ENCODE measurements at places on chromosomes 2 and 18.

DNA sequence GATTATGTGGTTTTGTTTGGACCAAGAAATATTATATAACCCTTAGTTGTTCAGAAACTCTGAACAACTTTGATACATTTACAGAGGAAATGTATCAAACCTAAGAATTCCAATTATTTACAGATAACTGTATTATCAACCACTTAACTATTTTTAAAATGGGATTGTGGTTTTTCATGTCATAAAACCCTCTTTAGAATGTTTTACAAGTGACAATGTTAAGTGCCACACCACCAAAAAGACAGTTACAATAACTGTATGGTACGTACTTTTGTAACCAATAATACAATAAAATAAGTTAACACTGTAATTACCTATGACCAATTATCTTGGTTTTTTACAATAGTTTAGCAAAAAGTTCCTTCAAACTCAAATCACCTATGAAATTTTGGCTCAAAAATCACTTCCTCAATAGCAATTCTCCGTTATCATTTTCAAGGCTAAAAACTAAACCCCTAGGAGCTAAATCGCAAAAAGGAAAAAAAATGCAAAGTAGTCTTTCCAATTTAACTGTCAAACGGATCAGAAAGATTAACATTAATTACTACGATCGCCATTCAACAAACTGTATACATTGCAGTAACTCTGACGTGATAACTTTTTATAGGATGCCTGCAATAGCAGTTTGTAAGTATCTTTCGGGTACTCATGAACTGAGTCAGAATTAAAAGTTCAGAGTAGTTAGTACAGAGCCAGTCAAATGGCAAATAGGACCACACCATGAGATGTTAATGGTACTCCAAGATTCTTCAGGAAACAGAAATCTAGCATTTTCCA is 1.5 kb downstream of the ROCK1 start:
- no peak for DNase-seq

DNA sequence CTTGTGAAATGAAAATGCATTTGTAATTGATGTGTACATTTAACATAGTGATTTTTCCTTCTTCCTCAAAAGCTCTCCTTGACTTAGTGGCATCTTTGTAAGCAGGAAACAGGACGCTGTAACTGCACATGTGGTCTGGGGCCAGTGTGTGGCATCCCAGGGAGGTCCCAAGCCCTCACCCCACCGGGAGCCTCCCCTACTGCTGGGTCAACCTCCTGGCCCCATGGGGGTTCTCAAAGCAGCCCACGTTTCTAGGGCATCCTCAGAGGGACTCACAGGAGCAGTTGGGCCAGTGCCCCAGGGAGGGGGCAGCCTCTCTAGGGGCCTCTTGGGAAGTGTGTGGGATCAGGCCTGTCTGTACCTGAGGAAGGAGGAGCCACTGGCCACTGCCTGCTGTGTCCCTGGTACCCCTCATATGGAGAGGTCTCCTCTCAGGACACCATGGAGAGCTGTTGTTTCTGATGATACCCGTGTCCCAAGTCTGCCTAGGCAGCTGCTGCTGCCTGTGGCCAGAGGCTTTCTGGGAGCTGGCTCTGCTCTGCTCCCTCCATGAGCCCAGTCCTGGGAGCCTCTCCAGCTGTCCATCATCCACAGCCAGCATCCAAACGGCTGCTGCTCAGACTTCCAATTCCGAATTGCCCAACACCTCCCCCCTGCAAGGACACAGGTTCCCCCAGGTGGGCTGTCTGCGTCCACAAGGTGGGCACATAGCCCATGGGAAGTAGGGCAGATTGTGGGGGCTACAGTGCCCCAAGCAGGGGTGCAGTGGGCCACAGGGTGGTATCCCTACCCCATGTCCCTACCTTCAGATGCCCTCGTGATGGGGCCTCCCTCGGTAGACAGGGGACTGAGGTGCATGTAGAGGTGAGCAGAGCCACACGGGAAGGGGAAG is 13.4 kb downstream of the ARHGEF4 start:
- no peak for DNase-seq

DNA sequence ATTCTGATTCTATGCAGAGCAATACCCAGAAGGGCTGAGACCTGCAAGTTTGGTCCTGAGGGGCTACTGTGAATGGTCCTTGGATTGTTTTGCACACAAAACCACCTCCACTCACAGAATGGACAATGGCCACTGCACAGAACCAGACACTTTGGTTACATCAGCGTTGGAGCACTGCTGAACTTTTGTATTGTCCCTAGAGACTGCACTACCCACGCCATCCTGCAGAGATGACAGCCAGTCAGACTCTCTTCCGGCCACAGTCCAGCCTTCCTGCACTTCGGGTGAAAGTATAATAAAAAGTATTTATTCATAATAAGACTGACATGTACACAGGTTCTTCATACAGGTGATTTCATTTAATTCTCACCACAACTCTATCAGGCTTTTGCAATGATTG is 35.7 kb downstream of the CELF4 start:
- DNase-seq, result no peak

DNA sequence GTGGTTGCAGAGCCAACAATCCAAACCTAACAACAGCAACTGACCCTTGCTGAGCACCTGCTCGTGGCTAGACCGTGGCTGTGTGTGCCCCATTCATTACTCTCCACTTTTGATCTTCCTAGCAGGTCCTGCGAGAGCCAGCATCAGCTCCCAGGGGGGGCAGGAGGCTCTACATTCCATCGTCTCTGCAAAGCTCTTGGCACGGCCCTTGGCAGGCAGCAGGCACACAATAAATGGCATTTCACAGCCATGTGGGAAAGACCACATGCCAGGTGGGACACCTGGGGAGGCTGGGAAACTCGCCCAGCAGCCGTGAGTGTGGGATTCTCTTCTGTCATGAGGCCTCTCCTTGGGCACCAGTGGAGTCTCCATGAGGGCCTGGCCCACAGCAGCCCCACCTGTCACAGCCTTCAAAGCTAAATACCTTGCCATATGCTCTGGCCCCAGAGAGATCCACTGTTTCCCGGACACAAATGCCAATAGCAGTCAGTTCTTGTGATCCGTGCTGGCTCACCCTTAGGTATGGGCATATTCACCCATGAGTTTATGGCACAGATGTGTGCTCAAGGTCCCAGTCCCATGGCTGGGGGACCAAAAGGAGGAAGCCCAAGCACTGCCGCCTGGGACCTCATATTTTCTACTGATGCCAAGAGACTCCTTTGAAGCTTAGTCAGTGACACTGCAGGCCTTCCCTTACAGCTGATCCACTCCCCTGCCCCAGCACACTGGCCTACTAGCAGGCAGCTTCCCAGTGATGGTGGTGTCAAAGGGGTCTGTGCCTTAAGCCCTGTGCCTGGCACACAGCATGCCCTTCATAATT is 6.8 kb upstream of the TEX51 start:
- peak; percentile 4 for DNase-seq

DNA sequence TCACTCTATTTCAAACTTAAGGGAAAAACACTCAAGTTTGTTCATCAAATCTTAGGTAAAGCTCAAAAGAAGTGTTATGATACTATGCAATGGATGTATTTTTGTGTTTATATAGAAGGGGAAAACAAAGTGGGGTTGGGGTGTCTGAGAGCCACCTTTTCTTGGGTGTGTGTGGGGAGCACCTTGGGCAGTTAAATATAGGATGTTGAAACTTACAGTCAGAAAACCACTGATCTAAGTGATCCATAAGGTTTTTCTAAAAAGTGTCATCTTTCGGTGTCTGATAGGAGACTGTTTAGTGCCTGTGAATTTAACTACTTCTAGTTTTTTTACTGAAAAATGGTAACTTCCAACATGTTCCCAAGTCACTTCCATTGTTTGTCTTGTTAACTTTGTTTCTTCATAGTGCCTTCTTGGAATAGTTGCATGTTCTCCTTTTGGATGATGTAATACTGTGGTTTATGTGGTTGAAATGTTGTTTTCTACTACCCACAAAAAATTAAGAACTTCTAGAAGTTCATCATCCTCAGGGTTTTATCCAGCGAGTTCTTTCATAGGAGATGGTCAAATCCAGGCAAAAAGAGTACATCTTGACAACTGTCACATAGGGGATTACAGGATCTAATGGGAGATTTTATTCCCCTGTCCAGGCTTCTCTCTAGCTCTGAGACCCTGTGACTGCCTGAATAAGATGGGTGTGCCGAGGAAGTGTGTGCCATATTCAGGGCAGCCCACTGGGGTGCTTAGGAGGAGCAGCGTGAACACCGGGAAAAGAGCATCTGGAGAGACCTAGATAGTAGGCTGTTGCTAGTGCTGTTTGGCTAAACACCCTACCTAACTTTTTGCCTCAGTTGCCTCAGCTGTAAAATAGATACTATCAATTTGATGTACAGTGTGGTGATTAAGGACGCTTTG is 46.2 kb downstream of the CAB39 start:
- no peak for DNase-seq

GRCh38 chr18:30991397-30991796 is 51.1 kb downstream of the DSC3 start:
- DNase-seq, result no peak

DNA sequence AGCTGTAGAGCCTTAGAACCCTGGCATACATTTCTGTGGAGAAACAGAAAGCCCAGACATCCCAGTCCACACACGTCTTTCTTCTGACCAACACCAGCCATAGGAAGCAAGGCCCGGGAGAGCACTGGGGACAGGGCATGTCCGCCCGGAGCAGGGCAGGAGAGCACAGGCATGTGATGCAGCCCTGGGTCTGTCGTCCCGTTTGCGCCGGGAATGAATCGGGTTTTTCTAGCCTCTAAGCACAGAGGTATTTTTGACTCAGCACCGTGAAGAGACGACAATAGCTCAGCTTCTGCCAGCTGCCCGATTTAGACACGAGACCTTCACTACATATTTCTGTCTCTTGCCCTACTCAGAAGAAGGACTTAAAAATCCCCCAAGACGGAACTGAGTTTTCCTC is 7.3 kb upstream of the AMMECR1L start:
- no peak for DNase-seq

DNA sequence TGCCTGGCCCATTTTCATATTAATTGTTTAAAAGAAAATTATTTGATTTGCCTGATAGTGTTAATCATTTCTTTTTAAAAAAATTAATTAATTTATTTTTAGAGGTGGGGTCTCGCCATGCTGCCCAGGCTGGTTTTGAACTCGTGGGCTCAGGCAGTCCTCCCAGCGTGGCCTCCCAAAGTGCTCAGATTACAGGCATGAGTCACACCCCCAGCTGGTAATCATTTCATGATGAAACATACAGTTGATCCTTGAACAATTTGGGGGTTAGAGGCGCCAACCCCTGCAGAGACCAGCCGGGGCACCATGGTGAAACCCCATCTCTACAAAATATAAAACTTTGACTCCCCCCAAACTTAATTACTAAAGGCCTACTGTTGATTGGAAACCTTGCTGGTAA is 7.9 kb downstream of the GPN1 start:
- DNase-seq, result no peak

GRCh38 chr2:12478151-12479064 is 238.3 kb upstream of the TRIB2 start:
- DNase-seq, result no peak

GRCh38 chr2:20723543-20723942 is 56.6 kb downstream of the GDF7 start:
- DNase-seq, result no peak

- DNase-seq, result no peak
Measured at GRCh38 chr18:54109131-54109683, 115.3 kb downstream of the MBD2 start.

GRCh38 chr2:80889009-80889408 is 584.5 kb upstream of the LRRTM1 start:
- no peak for DNase-seq

GRCh38 chr18:3511980-3512379 is 62.0 kb downstream of the TGIF1 start:
- peak; percentile 52 for DNase-seq

DNA sequence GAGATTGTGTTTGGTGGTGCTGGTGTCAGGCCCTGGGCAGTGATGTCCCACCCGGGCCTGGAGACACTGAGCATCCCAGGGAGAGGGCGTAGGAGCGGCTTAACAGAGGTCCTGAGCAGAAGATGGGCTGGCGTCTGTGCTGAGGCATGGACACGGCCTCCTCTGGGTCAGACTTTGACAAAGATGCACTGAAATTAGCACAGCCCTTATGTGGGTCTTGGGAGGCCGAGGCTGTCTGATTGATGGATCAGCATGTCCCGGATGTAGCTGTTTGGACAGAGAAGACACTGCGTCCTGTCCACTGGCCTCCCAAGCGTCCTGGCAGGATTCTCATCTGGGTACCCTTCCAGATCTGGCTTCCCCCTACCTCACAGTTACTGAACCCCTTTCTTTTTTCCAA is 159.4 kb downstream of the ANKRD30B start:
- no peak for DNase-seq

GRCh38 chr2:154554046-154554445 is 144.4 kb upstream of the KCNJ3 start:
- DNase-seq, result no peak

- DNase-seq, result no peak
Measured at GRCh38 chr18:70523035-70523791, 234.4 kb downstream of the SOCS6 start.

GRCh38 chr2:224847961-224848850 is 132.0 kb upstream of the CCDC195 start:
- no peak for DNase-seq

GRCh38 chr2:167423731-167424130 is 535.5 kb downstream of the XIRP2 start:
- no peak for DNase-seq

- DNase-seq, result no peak
Measured at GRCh38 chr2:179626261-179626660, 235.2 kb downstream of the ZNF385B start.

- no peak for DNase-seq
Measured at GRCh38 chr2:197453914-197454398, 604 bp downstream of the COQ10B start.

DNA sequence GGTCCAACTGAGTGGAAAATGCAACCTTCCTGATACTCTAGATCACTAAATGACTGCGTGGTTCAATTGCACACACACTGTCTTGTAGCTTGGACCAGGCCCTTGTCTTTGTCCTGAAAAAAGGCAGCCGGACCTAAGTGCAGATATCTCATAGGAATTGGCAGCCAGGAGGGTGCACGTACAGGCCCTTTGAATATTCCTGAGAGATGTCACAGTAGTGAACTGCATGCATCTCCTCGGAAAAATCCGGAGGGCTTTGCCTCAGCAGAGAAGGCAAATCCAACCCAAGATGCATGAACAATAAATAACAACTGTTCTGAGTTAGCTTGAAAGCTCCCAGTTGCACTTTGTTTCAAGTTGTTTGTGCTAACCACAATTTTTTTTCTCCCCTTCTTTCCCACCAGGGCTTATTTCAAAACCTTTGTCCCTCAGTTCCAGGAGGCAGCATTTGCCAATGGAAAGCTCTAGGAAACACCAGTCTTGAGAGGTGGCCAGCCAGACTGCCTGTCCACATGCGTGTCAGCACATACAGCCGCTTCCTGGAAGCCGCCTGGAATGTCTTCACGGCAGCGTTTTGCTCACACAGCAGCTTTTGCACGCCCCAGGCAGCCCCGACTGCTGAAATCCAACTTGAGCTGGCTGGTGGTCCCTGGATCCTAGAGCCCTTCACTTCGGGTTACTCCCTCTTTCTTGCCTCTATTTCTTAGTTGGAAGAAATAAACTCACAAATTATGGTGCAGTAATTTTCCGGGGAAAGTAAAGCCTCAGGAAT is 54.4 kb upstream of the FOSL2 start:
- DNase-seq, result no peak

DNA sequence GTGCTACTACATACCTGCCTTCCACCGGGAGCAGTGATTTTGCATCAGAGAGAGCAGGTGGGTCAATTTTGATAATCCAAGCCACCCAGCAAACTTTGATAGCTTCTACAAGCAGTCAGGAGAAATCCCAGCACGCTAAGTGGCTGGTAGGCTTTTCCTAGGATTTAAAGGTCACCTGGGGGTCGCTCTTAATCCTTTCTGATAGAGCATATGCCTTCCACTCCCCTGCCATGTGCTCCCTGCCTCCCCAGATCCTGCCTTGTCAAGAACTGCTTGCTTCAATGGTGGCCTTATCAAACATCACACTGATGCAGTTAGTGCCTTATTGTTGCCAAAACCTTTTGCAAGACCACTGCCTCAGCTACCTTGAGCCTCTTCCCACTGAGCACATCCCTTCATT is 462.3 kb upstream of the MEX3C start:
- no peak for DNase-seq
